G401 (cell line): ENCODE measurements at places on chromosomes 13 and 19.

GRCh38 chr13:45544520-45544919 lies 71.0 kb downstream of the ERICH6B start:
- no peak for DNase-seq

- DNase-seq, result no peak
Observed at GRCh38 chr13:35496761-35497386, 20.4 kb upstream of the MAB21L1 start.

- no peak for DNase-seq
Observed at GRCh38 chr13:22286338-22286737, 615.5 kb downstream of the FGF9 start.

DNA sequence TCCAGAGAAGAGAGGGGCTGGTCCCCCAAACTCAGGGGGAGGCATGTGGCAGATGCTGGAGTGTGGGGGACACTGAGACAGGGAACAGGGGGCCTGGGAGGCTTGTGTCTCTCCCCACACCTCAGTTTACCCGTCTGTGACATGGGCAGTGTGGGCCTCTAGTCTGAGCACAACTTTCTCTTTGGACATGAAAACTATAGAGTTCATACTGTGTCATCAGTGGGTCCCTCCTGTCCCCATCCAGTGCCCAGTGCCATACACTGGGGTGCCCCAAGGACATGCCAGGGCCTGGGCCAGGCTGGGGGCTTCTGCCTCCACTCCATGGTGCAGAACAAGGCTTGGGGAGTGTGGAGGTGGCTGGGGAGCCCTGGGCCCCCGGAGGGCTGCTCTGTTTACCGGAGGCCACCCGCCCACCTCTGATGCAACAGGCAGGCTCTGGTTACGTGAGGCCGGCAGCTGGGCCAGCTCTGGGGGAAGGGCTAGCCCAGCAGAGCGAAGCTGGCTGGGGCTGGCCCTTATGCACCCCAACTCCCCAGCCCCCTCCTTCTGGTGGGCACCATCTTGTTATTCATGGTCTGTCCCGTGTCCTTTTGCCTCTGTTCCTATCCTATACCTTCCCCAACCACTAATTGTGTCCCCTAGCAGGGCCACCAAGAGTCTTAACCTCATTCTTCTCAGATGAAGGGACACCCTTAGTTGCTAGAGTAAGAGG lies 1.9 kb upstream of the MEF2B start:
- no peak for DNase-seq

DNA sequence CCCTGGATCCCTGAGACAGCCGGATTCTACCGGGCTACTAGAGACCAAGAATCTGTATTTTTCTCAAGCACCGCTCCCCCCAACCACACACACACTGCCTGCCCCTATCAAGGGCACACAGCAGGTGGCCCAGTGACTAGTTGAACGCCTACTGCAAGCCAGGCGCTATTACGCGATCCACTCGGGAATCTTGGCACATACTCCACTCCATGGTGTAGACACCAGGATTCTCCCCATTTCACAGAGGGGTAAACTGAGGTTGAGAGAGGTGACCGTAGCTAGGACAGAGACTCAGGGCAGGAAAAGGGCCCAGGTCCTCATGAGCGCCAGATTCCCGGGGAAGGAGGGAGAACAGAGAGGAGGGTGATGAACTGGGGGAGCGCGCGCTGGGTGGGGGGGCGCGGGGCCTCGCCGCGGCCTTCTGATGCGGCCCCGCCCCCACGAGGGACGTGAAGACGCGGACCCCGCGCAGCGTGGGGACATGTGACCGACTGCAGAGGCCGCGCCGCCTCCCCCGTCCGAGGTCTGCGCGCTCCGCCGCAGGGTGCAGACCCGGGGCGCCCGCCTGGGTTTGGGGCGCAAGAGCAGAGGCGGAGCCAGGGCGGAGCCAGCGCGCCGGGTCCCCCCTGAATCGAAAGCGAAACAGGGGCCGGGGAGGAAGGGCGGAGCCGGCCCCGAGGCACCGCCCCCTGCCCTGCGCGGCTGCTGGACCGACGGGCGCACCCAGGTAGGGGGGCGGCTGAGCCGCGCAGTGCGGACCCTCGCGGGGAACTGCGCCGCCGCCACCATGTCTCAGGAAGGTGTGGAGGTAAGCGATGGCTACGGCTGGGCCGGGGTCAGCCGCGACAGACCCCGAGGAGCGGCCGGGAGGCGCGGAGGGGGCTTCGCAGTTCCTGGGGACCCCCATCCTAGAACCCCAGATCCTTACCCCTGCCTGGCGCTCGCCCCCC lies at the start of gene SHFL:
SHFL (plus strand) TSS at position 677 of the 950 bp plus-strand sequence; CDS start at position 788, 111 bp downstream.
- DNase-seq, result peak; percentile 55

DNA sequence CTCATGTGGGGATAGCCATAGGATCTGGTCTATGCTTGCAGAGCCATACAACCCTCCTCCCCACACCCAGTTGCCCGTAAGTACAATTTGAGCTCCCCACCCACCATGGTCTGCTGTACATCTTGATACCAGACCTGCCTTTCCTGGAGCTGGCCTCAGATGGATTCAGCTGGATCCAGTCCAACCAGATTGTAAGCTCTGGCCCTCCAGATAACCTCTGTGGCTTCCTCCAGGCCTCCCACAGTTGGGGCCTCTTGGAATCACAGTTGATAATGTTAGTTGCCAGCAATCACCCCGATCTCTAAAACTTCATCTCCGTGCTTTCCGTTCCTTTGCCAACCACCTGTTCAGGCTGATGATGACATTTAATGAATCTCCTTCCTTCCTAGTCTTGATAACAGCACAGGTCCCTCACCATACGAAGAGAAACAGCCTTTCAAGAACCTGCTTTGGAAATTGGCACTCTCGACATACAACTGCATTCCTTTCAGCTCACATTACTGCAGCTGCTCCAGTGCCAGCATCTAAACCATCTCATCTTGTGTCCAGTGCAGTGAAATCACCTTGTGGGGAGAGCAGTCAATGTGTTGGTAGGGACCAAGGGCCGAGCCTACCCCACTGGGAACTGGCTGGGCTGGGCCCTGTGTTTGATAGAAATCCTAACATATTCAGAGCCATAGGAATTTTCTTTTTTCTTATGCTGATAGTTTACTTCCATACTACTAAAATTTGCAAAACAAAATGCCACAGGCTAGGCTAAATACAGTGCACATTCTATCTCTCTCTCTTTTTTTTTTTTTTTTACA lies 15.1 kb upstream of the FOXO1 start:
- DNase-seq, result no peak

DNA sequence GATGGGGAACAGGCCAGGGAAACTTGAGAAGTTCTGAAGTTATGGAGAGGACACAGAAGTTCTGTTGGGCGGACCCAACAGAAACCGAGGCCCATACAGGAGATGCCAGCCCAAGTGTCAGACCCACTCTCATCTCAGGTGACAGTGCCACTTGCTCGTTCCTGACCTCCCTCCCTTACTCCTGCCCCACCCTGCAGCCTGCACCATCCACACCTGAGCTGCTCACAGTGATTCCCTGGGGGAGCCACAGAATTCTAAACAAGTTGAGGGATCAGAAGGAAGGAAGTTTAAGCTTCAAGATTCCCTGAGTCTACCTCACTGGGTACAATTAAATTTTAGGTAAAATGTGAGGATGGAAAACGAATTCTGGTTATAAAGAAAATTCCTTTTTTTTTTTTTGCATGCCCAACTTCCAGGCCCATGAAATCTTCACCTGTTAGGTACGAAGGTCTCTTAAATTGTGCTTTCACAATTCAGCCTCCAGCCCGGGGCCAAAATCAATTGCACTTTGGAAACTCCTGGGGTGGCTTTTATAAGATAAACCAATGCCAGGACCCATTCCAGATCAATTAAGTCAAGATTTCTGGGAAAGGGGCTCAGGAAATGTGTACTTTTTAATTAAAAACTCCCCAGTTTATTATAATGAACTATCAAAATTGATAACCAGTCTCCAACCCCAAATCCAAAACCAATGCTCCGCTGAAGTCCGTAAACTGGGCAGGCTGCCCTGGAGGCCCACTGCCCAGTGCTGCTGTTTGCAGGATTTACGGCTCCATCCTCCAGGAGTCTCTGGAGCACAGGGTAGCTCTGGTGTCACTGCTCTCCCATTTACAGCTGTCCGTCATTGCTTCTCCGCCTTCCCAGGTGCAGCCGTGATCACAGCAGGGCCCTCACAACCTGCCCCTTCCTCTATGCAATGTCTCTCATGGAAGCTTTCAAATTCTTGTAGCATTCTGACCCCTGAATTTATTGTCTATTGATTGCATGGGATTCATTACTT lies 643.5 kb downstream of the UQCRFS1 start:
- DNase-seq, result no peak

- DNase-seq, result no peak
Observed at GRCh38 chr13:32126278-32126677, 94.7 kb downstream of the FRY start.

GRCh38 chr13:52451135-52451804 lies 836 bp upstream of the VPS36 start:
- no peak for DNase-seq

DNA sequence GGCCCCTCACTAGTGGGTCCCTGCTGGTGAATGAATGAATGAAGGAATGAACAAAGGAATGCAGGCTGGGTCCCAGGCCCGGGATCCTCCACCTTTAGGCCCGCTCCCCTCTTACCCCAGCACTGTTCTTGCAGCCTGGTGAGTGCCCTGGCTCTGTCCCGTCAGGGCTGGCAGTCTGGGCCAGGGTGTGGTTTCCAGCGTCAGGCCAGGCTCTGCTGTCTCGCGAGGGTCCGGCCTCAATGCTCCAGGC lies 317 bp downstream of the LYL1 start:
- DNase-seq, result no peak

GRCh38 chr13:106529415-106530170 lies 5.9 kb downstream of the EFNB2 start:
- no peak for DNase-seq

GRCh38 chr13:106036870-106037269 lies 498.6 kb downstream of the EFNB2 start:
- DNase-seq, result no peak

DNA sequence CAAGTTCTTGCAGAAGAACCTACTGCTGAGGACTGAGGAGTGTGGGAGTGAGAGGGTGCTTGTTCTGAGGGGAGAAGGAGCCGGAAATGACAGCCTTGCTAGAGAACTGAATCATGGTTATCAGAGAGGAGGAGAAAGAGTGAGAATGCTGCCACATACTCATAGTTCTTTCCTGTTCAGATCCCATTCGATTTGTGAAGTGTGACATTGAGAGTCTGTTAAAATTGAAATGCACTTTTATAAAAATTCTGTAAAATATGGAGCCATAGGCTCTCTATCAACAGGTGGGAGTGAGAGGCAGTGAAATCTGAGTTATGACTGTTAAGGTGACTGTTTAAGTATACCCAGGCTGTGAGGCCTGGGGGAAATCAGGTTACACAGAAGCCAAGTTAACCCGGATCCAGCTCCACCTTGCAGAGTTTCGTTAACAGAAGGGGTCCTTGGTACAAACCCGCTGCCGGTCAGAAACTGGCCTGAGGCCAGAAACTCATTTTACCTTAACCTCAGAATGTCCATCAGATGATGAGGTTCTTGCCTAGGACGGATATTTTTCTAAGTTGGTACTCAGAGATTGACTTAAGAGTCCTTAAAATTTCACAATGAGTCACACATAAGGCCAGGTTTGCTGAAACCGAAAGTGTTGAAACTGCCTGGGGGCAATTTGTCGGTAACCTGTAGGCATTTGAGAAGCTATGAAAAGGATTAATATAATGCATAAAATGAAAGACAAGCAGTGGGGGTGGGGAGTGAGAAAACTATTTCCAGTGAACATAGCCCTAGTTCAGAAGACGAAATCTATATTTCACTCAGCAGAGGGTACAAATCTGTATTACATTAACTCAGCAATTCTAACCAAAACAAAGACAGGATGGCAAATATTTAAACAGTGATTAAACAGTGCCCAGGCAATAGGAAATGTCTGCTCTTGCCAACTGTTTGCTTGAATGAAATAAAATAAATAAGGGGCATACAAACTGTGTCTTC lies 350.5 kb downstream of the KCNRG start:
- no peak for DNase-seq

DNA sequence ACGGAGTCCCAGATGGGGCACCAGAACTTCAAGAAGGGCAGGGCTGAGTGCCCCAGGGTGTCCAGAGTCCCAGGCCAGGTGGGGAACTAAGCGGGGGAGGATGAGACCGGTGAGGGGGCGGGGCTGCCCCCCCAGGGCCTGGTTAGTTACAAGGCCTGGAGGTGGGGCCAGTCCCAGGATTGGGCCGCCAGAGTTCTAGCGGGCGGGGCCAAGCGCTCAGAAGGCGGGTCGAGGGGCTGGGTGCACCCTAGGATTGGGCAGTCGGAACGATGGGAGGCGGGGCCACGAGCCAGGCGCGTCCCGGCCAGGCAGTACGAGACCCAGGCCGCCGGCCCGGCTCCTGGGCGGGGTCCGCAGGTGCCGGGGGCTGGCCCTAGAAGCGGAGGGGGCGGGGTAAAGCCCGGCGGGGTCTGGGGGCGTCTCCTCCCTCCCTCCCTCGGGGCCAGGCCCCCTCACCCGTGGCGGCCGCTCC lies 571 bp downstream of the ZNF653 start:
- peak; percentile 98 for DNase-seq

- DNase-seq, result no peak
Observed at GRCh38 chr13:109595471-109595870, 190.9 kb downstream of the IRS2 start.
